Activated CD4-positive, alpha-beta T cell treated with anti-CD3 and anti-CD28 coated beads for 1 hour (primary cell): ENCODE measurements at places on chromosomes 11 and 22.

DNA sequence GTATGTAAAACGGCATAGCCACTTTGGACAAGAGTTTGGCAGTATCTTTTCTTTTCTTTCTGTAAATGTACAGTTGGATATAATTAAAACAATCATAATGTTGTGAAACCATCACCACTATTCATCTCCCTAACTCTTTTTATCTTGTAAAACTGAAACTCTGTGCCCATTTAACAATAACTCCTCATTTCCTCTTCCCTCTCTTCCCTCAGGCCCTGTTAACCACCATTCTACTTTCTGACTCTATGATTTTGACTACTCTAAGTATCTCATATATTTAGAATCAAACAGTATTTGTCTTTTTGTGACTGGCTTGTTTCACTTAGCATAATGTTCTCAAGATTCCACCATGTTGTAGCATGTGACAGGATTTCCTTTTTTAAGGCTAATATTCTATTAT lies 10.2 kb downstream of the SCUBE2 start:
- no peak for DNase-seq

GRCh38 chr11:130118165-130118564 lies 41.4 kb upstream of the ST14 start:
- no peak for DNase-seq

GRCh38 chr11:62599069-62599696 lies 2.5 kb downstream of the MTA2 start:
- DNase-seq = peak; percentile 92

GRCh38 chr11:19474211-19474610 lies 233.5 kb upstream of the E2F8 start:
- DNase-seq = no peak

DNA sequence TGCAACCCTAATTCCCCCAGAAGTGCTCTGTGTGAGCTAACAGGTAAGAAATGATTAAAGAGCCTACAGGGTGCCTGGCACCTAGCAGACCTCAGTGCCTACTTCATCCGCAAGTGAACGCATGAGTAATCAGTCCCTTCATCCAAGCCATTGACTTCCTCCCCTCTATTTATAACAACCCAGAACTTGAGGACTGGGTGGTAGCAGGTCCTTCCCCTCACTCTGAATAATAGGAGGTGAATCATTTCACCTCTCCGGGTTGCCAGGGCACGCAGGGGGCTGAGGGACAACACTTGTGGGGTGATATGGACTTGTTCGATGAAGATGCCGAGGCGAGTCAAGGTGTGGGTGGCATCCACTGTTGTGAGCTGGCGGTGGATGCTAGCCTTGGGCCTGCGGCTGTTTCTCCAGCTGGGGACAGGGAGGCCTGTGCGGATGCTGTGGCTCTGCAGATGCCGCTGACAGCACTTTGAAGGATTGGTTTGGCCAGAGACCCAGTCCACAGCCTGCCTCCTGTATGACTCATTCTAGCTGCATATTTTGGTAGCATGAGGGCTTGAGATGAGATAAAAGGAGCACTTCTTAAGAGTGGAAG lies 11.7 kb upstream of the SORL1-AS1 start:
- DNase-seq = peak; percentile 69

GRCh38 chr11:862081-862661 lies 19.5 kb downstream of the TSPAN4 start:
- DNase-seq = no peak

GRCh38 chr11:46120346-46121300 lies 631 bp downstream of the PHF21A start:
- DNase-seq = no peak

DNA sequence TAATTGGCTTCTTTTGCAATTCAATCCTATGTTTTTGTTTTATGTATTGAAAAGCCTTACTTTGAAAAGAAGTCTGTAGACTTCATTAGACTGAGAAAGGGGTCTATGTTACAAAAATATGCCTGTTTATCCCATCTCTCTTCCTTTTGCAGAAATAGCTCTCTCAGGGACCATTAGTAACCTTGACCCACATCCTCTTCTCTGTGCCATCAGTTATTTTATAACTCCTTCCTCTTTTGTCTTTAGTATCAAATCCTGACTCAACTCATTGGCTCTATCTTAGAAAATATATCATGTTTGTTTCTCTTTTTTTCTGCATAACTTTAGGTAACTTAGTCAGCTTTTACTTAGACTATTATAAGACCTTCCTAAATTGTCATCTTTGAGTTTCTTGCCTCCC lies 20.3 kb downstream of the ZC3H12C start:
- no peak for DNase-seq

- no peak for DNase-seq
Measured at GRCh38 chr11:104546501-104546900, 351.8 kb downstream of the CASP12 start.

GRCh38 chr11:115699733-115700132 lies 195.5 kb upstream of the CADM1 start:
- no peak for DNase-seq

GRCh38 chr11:59078435-59078834 lies 7.7 kb upstream of the GLYATL1B start:
- no peak for DNase-seq

- no peak for DNase-seq
Measured at GRCh38 chr11:60504219-60504905, 10.8 kb upstream of the MS4A13 start.

- no peak for DNase-seq
Measured at GRCh38 chr22:29346659-29347058, 31.2 kb upstream of the RASL10A start.

GRCh38 chr22:36892292-36892691 lies 21.1 kb upstream of the CSF2RB start:
- no peak for DNase-seq

DNA sequence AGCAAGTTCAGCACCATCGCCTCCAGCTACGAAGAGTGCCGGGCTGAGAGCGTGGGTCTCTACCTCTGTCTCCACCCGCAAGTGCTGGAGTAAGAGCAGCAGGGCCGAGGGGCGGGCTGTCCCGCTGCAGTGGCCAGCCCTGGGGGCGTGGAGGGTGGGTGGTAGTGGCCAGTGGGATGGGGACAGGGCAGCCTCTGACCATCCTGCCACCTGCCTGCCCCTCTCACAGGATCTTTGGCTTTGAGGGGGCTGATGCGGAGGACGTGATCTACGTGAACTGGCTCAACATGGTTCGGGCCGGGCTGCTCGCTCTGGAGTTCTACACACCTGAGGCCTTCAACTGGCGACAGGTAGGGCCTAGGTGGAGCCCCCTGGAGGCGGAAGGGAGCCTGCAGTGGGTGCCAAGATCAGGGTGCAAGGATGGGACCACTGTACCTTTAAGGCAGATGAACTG lies 15.0 kb upstream of the BBS1 start:
- no peak for DNase-seq

GRCh38 chr22:28810821-28811491 lies 10.6 kb upstream of the XBP1 start:
- DNase-seq = no peak

GRCh38 chr11:68312780-68313573 lies 586 bp downstream of the LRP5 start:
- DNase-seq = no peak
